ENCODE measurements at places on chromosomes 5 and 9. TPM values are rescaled to one million over a fixed set of nuclear protein-coding genes. Genes with fewer than 3 reads are reported as not detected.

GRCh38 chr9:105141976-105142250 lies 102.5 kb upstream of the SLC44A1 start:
- no peak for DNase-seq

DNA sequence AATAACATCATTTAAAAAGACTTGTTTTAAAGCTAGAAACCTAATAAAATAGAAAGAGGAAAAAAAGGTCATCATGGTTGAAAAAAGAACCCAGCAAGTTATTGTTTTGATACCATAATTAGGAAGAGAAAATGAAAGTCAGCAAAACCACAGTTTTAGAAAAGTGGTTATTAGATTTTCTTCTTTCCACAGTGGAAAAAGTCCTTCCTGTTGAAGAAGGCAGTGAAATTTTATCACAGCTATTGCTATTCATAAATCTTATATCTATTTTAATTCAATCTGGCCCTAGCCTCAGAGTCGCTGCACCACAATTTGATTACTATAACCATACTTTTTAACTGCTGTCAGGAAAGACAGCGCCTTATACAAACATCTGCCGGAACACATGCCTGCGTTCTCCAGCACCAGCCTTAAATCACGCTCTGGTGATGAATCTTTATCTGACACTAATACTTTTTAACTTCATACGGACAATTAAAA lies 60.3 kb downstream of the MAPKAP1 start:
- DNase-seq = no peak

- no peak for DNase-seq
These were observed 24.2 kb upstream of the ELAVL2 start for GRCh38 chr9:23850242-23850689.

- DNase-seq = no peak
These were observed 28.5 kb downstream of the DPYSL3 start for GRCh38 chr5:147481376-147481775.

DNA sequence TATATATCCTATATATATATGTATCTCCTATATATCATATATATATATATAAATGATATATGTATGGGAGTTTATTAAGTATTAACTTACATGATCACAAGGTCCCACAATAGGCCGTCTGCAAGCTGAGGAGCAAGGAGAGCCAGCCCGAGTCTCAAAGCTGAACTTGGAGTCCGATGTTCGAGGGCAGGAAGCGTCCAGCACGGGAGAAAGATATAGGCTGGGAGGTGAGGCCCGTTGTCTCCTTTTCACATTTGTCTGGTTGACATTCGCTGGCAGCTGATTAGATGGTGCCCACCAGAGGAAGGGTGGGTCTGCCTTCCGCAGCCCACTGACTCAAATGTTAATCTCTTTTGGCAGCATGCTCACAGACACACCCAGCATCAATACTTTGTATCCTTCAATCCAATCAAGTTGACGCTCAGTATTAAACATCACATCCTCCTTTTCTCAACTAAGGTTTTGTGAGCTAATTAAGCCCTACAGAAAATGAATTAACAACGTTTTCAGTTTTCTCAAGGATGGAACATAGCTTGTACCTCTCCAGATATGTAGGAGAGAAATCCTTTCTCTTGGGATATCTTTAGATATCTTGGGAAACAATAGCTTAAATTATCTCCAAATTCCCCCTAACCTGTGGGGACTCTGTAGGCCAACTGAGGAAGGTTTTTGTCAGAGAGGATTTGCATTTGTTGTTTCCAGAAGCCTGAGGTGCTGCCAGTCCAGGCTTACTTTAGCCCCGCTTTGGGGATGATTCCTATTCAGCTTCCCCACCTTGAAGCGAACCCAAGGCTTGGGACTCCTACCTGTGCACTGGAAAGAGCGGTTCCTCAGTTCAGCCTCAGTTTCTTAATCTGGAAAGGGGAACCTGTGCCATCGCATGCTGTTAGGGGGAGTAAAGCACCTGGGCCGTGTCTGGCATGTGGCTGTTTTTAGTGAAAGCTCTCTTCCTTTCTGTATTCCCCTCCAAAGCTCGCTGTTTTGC lies 163.2 kb downstream of the CACNA1B start:
- no peak for DNase-seq

The DND1 gene
- total RNA-seq = 0.40 TPM
